Activated CD8-positive, alpha-beta T cell treated with anti-CD3 and anti-CD28 coated beads, Interleukin-2, amount 10 ng/mL, durations not matched to agents 7 days and 5 days (primary cell): ENCODE measurements at places on chromosomes 4 and X.
A peak's percentile ranks its signal among the peaks of the same experiment; 100 is the strongest.

DNA sequence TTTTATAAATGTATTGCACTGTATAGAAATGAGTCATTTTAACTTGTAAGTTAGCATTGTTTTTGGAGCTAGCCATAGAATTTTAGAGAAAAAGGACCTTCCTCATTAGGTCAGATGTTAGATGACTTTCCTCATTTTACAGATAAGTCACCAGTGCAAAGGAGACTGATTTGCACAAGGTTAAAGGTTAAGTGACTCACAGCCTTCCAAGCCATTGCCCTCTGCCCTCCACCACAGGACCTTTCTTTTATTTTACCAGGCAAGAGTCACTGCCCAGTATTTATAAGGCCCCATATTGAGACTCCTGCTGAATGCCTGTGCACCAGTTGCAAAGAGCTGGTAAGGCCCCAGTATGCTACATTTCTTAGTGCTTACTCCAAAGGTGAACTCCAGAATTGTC lies 4.2 kb upstream of the ABCG2 start:
- H3K36me3 ChIP-seq = no peaks in the 10 kb centered on the region
- no peak overlapping the region for H3K27ac ChIP-seq
- H3K4me3 ChIP-seq = no peak overlapping the region

GRCh38 chr4:184163813-184164212 lies 53.9 kb downstream of the ENPP6 start:
- H3K27me3 ChIP-seq = peaks cover 63% of the 10 kb centered on the region
- DNase-seq = peak; percentile 31
- H3K4me3 ChIP-seq = no peak overlapping the region

- no peaks in the 10 kb centered on the region for H3K4me1 ChIP-seq
- no peak overlapping the region for H3K4me3 ChIP-seq
- H3K27ac ChIP-seq = no peak overlapping the region
Measured at GRCh38 chrX:138858438-138858837, 146.9 kb upstream of the FGF13 start.

- no peaks in the 10 kb centered on the region for H3K4me1 ChIP-seq
- no peak for DNase-seq
- no peak overlapping the region for H3K4me3 ChIP-seq
- H3K36me3 ChIP-seq = no peaks in the 10 kb centered on the region
- no peak overlapping the region for H3K27ac ChIP-seq
- H3K27me3 ChIP-seq = no peaks in the 10 kb centered on the region
Measured at GRCh38 chrX:85611926-85612325, 232.5 kb upstream of the POF1B start.

DNA sequence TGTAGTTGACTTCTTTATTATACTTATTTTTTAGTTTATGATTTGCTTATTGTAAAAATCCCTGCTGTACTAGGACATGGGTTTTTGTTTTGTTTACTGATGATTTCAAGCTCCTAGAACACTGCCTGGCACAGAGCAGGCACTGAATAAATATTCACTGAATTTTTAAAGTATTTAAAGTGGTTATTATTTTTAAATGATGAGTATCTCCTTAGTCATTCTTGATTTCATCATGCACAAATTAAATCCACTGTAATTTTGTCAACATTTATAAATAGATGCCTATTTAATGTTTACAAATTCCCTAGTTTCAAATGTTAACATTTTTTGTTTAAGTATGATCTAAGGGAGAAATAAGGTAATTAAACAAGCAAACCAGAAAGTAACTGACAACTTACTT lies 367.9 kb upstream of the SLIT2 start:
- no peaks in the 10 kb centered on the region for H3K27me3 ChIP-seq
- no peak overlapping the region for H3K4me3 ChIP-seq
- H3K27ac ChIP-seq = no peak overlapping the region
- H3K36me3 ChIP-seq = no peaks in the 10 kb centered on the region
- no peaks in the 10 kb centered on the region for H3K4me1 ChIP-seq
- DNase-seq = no peak

- H3K27me3 ChIP-seq = no peaks in the 10 kb centered on the region
- no peak overlapping the region for H3K4me3 ChIP-seq
- no peaks in the 10 kb centered on the region for H3K36me3 ChIP-seq
Measured at GRCh38 chr4:156036496-156036895, 82.8 kb upstream of the CTSO start.

GRCh38 chrX:29172880-29173279 lies 585.6 kb downstream of the IL1RAPL1 start:
- H3K36me3 ChIP-seq = no peaks in the 10 kb centered on the region
- DNase-seq = no peak
- H3K27ac ChIP-seq = no peak overlapping the region
- no peak overlapping the region for H3K4me3 ChIP-seq

GRCh38 chrX:31199056-31199839 lies 127.4 kb upstream of the FTHL17 start:
- no peak overlapping the region for H3K4me3 ChIP-seq
- DNase-seq = no peak
- H3K36me3 ChIP-seq = no peaks in the 10 kb centered on the region
- H3K4me1 ChIP-seq = no peaks in the 10 kb centered on the region
- no peak overlapping the region for H3K27ac ChIP-seq
- no peaks in the 10 kb centered on the region for H3K27me3 ChIP-seq

- H3K36me3 ChIP-seq = no peaks in the 10 kb centered on the region
- peaks cover 8% of the 10 kb centered on the region for H3K27me3 ChIP-seq
- H3K4me1 ChIP-seq = peaks cover 3% of the 10 kb centered on the region
- no peak overlapping the region for H3K4me3 ChIP-seq
Measured at GRCh38 chr4:56301997-56302496, 85.2 kb downstream of the AASDH start.
